ENCODE measurements at places on chromosomes 16 and 17.

DNA sequence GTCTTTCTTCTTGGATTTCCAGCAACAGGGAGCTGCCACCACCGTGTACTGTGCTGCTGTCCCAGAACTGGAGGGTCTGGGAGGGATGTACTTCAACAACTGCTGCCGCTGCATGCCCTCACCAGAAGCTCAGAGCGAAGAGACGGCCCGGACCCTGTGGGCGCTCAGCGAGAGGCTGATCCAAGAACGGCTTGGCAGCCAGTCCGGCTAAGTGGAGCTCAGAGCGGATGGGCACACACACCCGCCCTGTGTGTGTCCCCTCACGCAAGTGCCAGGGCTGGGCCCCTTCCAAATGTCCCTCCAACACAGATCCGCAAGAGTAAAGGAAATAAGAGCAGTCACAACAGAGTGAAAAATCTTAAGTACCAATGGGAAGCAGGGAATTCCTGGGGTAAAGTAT, 389.0 kb downstream of the MAF start:
- no peak for DNase-seq
- H3K36me3 ChIP-seq, result peaks cover 3% of the 10 kb centered on the region
- no peak overlapping the region for H3K4me3 ChIP-seq
- H3K27me3 ChIP-seq, result peaks cover 1% of the 10 kb centered on the region
- H3K27ac ChIP-seq, result no peak overlapping the region

DNA sequence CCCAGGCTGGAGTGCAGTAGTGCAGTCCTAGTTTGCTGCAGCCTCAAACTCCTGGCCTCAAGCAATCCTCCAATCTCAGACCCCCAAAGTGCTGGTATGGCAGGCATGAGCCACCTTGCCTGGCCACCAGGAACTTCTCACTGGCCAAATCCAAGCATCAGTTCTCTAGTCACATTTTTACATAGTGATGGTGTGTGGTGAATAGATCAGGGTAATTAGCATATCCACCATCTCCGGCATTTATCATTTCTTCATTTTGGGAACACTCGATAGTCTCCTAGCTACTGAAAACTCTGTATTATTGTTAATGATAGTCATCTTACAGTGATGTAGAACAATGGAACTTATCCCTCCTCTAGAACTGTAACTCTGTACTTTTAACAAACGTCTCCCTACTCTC, 58.3 kb downstream of the RAB11FIP4 start:
- no peaks in the 10 kb centered on the region for H3K4me1 ChIP-seq
- H3K27me3 ChIP-seq, result no peaks in the 10 kb centered on the region
- no peak overlapping the region for H3K27ac ChIP-seq
- no peaks in the 10 kb centered on the region for H3K36me3 ChIP-seq
- H3K4me3 ChIP-seq, result no peak overlapping the region
- DNase-seq, result no peak

DNA sequence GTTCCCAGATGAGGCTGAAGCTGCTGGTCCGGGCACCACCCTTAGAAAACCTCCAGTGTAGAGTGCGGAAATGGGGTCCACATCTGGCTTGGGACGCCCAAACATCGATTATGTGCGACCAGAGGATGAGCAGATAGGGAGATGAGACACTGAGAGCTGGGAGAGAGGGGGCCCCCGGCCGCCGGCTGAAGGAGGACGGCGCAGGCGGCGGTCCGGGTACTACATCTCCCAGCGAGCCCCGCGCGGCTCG, 182 bp upstream of the SPECC1 start:
- peaks cover 4% of the 10 kb centered on the region for H3K4me1 ChIP-seq
- DNase-seq, result no peak
- H3K36me3 ChIP-seq, result no peaks in the 10 kb centered on the region
- no peak overlapping the region for H3K27ac ChIP-seq
- peak overlapping the region; percentile 93 for H3K4me3 ChIP-seq

GRCh38 chr17:31095236-31096105, 694 bp downstream of the NF1 start:
- H3K4me3 ChIP-seq, result peak overlapping the region; percentile 94
- no peaks in the 10 kb centered on the region for H3K27me3 ChIP-seq
- peak; percentile 60 for DNase-seq
- H3K27ac ChIP-seq, result peak overlapping the region; percentile 98

GRCh38 chr16:68722119-68723024, 14.7 kb upstream of the CDH1 start:
- no peak overlapping the region for H3K27ac ChIP-seq
- H3K27me3 ChIP-seq, result no peaks in the 10 kb centered on the region
- H3K4me3 ChIP-seq, result no peak overlapping the region
- H3K36me3 ChIP-seq, result peaks cover 4% of the 10 kb centered on the region

DNA sequence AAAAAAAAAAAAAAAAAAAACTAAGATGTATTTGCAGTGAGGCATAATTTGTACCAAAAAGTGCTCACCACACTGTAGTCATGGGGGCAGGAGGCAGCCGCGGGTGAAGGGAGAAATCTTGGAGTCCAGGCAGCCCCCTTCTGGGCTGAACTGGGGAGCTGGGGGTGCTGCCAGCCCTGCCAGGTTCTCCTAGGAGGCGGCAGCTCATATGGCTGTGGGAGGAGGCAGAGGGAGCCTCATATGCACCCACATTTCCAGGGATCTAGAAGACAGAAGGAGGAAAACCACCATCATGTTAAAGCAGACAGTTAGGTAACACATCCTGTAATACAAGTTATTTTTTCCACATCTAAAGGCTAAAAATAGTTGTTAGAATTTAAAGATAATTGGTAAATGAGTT, 16.3 kb downstream of the MAPT start:
- peaks cover 17% of the 10 kb centered on the region for H3K4me1 ChIP-seq
- no peak for DNase-seq
- no peak overlapping the region for H3K27ac ChIP-seq

DNA sequence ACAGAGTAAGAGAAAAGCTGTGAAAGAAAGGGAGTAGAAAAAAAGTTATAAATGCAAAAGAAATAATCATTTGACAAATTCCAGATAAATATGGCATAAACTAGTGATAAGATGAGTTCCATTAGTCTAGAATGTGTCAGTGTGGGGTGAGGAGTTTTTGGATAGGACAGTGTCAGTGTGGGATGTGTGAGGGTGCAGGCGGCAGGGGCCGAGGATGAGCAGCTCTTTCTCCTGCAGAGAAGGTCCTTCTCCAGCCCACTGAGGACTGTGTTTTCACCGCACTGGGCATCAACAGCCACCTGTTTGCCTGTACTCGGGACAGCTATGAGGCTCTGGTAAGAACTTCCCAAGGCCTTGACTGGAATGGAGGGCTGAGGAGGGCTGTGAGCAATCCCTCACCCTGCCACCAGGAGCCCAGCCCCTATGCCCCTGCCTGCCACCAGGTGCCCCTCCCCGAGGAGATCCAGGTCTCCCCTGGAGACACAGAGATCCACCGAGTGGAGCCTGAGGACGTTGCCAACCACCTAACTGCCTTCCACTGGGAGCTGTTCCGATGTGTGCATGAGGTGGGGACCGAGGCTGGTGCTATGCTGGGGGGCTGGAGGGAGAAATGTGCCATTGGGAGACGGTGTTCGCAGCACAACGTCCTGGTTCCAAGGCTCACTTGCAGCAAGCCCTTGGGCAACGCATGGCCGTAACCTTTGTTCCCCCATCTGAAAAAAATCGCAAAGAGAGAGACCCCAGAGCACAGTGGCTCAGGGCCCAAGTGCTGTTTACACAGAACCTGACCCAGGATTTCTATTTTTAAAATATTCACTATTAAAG, 13.1 kb downstream of the RAPGEFL1 start:
- DNase-seq, result no peak
- H3K4me3 ChIP-seq, result peak overlapping the region; percentile 88
- H3K27ac ChIP-seq, result no peak overlapping the region
- H3K36me3 ChIP-seq, result peaks cover 4% of the 10 kb centered on the region
- H3K4me1 ChIP-seq, result peaks cover 15% of the 10 kb centered on the region

DNA sequence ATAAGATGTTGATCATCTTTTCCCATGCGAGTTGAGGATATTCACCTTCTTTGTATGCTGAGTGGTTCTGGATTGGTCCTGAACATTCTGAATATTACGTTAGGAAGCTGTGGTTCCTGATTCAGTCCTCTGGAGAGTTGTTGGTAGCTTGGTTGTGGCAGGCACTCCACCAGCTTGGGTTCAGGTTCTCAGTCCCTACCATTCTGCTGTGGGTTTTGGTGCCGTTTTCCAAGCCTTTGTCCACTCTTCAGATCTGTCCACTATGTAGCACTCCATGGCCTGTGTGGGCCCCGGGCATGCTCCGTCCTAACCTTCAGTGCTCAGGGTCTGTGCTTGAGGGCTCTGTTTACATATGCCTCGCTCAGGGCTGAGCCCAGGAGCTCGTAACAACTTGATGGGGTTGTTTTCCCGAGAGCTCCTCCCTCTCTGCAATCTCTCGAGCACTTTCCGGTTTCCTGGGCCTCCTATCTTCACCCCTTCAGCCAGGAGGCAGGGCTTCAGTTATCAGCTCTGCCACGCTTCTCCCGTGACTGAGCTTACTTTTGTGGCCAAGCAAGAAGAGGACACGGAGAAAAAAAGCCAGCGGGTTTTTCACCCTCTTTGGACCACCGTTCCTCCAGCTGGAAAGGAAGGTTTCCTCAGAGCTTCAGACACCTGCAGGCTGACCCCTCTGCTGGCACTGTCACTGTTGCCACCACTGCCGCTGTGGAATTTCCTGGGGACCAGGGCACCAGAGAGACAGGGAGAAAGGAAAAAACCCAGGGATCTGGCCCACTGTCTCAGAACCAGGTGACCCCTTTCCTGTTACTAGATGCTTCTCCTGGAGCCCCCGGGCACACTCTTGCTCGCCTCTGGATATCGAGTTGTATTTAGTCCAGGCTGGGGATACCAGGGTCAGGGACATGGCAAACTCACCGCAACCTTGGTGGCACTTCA, 19.6 kb downstream of the KIAA0513 start:
- H3K4me1 ChIP-seq, result peaks cover 19% of the 10 kb centered on the region
- H3K36me3 ChIP-seq, result no peaks in the 10 kb centered on the region
- H3K4me3 ChIP-seq, result no peak overlapping the region

DNA sequence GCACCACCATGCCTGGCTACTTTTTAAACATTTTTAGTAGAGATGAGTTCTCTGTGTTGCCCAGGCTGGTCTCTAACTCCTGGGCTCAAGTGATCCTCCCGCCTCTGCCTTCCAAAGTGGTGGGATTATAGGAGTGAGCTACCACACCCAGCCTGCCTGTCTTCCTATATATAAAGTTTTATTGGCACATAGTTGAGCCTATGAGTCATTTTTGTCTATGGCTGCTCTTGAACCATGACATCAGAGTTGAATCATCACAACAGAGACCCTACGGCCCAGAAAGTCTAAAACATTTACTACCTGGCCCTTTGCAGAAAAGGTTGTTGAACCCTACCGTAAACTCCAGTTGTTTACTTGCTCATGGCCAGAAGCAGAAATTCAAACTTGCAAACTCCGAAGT, 7.9 kb downstream of the SEPTIN12 start:
- no peaks in the 10 kb centered on the region for H3K4me1 ChIP-seq
- no peaks in the 10 kb centered on the region for H3K27me3 ChIP-seq
- H3K36me3 ChIP-seq, result no peaks in the 10 kb centered on the region
- no peak for DNase-seq
- no peak overlapping the region for H3K4me3 ChIP-seq

DNA sequence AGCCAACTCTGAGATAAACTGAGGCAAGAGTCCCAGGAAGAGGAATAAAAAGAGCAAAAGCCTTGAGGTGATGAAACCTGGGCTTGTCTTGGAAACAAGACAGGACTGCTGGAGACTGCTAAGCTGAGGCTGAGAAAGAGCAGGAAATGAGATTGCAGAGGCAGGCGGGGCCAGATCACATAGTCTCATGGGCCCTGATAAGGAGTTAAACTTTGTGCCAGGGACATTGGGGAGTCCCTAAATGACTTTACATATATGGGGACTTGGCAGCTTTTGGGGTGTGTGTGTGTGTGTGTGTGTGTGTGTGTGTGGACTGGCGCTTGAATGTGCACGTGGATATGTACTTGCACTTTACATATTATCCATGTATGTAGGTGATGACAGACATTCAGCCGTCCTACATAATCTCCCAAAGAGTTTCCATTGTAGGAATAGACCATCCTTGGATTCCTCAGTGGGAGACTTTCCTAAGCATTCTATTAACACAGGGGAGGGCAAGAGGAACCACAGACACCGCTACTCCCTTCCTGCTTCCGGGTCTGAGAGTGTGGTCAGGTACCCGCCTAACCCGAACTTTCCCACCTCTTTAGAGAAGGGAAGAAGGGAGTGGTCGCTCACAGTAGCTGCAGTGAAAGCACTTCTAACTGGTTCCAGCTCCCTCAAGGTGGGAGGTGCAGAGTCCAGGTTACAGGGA, 123.1 kb downstream of the LYRM1 start:
- no peak overlapping the region for H3K27ac ChIP-seq
- DNase-seq, result no peak
- H3K4me3 ChIP-seq, result no peak overlapping the region
- H3K4me1 ChIP-seq, result no peaks in the 10 kb centered on the region

GRCh38 chr16:86065711-86066110, 166.7 kb downstream of the IRF8 start:
- H3K27ac ChIP-seq, result no peak overlapping the region
- peaks cover 63% of the 10 kb centered on the region for H3K27me3 ChIP-seq
- no peaks in the 10 kb centered on the region for H3K36me3 ChIP-seq
- no peaks in the 10 kb centered on the region for H3K4me1 ChIP-seq
- no peak for DNase-seq

DNA sequence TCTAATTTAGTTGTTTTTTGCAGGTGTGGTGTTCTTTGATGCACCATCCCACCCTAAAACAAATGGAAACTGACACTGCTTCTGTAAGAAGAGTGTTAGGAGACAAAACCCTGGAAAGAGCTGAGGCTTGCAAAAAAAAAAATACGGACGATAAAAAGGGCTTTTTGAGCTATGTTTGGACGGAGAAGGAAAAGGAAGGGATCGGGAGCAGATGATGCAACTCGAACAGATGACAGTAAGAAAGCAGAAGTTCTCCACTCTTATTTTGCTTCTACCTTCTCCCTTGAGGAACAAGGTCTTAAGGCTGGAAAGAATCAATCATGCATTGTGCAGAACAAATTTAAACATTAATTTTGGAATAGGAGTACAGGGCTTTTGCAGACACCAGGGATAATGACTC, 136.7 kb downstream of the MAF start:
- no peak overlapping the region for H3K4me3 ChIP-seq
- H3K36me3 ChIP-seq, result no peaks in the 10 kb centered on the region
- no peak overlapping the region for H3K27ac ChIP-seq
- peaks cover 4% of the 10 kb centered on the region for H3K4me1 ChIP-seq
